Renal cortical epithelial cell (primary cell): ENCODE measurements at places on chromosomes 13 and 19.

DNA sequence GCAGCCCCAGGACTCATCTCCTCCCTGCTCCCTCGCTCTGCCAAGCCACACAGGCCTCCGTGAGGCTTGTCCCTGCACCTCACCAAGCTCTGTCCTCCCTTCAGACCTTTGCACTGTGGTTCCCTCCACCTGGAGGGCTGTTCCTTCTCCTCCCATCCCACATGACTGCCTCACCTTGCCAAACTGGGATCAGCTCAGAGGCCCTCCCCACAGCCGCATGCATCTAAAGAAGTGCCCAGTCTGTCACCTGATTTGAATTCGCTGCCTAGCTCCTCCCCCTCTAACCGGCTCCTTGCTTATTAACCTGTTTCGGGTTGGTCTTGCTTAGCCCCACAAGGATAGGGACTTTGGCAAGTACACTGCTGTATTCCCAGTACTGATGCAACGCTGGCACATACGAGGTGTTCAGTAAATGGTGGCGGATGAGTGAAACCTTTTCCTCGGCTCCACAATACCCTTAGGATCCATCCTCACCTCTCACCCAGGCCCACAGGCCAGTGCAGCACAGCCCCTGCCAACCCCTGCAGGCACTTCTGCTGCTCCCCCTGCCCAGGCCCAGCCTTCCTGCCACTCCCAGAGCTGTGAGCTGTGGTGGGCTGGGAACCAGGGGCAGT lies 4.4 kb downstream of the AKT2 start:
- peak; percentile 21 for DNase-seq

- peak; percentile 65 for DNase-seq
These were observed 12.6 kb downstream of the XRCC1 start for GRCh38 chr19:43562698-43563241.

GRCh38 chr13:30667014-30667413 lies 49.3 kb downstream of the USPL1 start:
- DNase-seq: no peak

DNA sequence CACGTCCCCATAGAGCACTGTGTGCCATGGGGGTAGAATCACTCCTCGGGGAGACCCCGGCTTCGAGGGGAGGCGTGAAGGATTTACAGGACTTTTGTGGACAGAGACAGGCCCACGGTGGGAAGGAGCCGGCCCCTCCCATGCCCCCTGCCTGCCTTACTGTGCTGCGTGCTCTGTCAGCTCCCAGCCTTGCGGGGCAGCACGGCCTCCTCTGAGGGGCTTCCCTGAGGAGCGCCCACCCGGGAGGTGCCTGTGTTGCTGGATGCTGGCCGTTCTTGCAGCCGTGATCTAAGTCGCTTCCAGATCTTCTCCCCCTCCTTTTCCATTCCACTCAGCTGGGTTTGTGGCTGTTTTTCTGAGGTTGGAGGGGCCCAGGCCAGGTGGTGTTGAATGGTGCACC lies 29.1 kb downstream of the PLEKHJ1 start:
- DNase-seq: no peak

DNA sequence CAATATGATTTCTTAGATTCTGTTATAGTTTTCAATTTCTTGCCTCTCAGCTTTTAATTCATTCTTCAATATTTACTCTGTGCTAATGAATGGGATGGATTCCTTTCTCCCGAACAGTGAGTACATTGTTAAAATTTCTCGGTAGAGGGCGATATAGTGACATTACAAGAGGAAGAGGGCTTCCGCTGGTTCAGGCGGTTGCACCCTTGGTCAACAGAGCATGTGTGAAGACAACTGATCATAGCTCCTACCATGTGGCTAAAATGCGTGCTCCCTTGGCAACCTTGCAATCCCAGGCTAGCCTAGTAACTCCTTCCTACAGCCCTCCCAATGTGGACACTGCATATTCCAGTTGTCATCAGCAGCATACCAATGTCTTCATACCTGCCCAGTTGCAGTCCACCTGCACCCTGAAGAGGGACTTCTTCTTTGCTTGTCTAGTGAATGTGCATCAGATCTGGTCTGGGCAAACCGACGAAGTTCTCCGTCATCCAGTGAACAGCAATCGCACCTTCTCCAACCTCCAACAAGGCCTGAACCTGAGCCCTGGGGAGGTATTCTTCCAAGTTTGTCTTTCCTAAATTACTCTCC lies 653.0 kb upstream of the GPC6 start:
- DNase-seq: peak; percentile 79

GRCh38 chr19:39156326-39157230 lies 31.0 kb downstream of the PAK4 start:
- DNase-seq: no peak

DNA sequence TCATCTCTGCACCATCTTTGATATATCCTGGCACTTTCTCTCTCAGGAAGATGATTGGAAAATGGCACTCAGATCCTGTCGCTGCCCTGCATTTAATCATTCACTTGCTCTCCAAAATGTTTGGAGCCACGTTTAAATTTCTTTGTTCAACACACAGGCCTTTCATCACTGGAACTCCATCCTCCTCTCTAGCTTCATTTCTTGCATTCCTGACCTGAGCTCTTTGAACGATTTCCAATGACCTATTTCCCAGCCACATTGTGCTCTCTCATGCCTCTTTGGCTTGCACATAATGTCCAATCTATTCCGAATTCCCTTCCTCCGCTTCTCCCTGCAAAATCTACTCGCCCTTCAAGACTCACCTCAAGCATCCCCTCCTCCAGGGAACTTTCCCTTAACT lies 287.4 kb upstream of the NBEA start:
- DNase-seq: peak; percentile 64
